Pancreas (tissue), 10 donors: ENCODE measurements at places on chromosomes 3 and 15.

DNA sequence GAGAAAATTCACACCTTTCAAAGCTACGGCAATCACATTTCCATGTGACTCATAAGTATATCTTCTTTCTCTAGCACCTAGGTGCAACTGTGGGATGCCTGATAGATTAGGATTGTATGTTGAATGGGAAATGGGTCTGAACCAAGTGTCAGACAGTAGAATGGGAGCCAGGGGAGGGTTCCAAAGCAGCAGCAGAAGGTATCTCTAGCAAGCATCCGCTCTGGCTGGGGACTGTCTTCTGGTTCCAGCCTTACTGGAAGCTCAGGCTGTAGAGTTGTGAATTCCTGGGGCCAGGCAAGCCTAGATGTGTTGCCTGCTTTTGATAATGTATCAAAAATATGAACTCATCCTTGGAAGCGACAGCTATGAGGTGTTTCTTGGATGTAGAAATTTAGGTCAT, 2.1 kb upstream of the CHL1 start:
- no peak for DNase-seq

DNA sequence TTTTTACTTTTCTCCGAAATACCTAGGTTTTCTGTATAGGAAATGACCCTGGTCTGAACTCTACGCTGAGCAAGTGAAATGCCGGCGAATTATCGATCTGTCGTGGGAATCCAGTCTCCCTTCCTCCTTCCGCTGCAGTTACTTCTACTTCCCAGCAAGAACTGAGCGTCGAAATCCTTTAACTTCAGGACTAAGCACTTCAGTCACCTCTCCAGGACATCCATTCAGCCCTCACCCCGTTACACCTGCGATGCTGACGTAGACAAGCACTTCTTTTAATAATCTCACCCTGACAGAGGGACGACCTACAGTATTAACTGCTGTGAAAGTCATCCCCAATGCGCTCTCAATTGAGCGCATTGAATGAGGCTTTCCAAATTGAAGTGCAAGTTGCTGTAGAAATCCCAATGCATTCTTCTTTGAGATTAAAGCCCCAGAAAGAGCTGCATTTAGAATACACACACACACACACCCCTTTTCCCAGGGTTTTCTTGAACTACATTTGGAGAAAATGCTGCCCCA, 1.3 kb downstream of the TOP2B start:
- no peak for DNase-seq

- no peak for DNase-seq
These were observed 577.0 kb upstream of the MDFIC2 start for GRCh38 chr3:70889162-70890019.

DNA sequence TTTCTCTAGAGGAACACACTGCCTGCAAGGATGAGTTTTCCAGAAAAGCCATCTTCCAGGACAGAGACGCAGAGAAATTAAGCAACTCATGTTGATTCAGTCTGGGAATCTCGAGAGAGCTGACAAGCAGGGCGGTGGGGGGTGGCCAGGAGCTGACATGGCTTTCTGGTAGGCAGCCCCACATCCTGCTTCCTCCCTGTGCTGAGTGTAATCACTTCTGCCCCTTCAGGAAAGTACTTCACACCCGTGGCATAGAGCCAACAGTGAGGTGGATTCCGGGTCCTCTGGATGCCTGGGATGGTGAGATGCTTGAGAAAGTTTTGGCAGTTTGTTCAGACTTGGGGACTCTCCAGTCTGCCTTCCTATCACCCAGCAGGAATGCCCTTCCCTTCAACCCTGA, 221.1 kb downstream of the SLCO3A1 start:
- DNase-seq = no peak

DNA sequence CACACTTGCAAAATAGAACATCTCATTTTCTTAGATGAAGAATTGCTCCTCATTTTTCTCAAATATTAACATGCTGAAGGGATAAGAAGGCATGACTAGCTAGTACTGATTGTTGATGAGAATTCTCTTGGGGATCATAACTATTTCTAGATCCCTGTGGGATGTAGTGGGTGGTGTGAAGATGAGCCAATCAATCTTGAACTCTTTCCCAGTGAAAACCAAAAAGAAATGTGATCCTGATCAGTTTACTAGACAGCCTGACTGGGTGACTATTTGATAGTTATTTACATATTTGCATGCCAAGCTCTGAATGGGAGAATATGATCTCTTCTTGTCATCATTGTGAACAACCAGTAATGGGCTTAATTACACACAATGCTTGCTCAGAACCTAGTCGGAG, 63.7 kb downstream of the ZIC1 start:
- no peak for DNase-seq

DNA sequence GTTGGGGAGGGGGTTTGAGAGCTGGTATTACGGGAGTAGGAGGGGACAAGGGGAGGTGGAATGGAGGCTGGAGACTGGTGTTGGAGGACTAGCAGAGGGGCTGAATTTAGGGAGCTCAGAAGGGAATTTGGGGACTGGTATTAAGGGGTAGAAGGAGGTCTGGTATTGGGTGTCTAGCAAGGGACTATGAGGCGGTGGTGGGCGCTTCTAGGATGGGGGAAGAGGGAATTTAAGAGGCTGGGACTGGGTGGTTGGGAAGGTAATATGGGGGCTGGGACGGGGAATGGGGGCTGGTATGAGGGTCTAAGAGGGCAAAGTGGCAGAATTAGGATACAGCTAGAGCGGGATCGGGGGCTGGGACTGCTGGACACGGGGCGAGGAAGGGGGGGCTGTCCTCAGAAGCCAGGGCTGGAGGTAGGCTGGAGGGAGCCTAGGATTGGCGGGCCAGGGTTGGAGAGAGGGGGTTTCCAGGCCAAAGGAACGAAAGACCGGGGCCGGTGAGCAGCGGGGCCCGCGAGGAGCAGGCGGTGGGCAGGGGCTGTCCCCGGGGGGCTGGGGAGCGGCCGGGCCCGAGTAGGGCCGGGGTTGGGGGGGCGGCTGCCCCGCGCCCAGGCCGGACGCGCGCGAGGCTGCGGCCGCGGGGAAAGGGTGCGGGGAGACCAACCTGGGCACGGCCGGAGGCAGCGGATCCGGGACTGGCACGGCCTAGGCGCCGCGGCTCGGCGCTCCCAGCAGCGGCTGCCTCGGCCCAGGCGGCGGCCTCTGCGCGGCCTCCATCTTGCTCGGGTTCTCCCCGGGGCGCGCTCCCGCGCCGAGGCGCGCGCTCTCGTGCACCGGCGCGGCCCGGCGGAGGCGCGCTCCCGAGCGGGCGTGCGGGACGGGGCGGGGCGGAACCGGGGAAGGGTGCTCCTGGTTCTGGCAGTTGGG, at the start of gene LHFPL4:
LHFPL4 (minus strand) TSS at position 802 of the 927 bp plus-strand sequence. CDS start 1,143 bp downstream, outside the sequence.
- no peak for DNase-seq

- DNase-seq = no peak
These were observed 384.3 kb upstream of the RARB start for GRCh38 chr3:25043749-25044148.

- no peak for DNase-seq
These were observed 68.8 kb downstream of the PLOD2 start for GRCh38 chr3:146092230-146092629.

- DNase-seq = no peak
These were observed 86.2 kb downstream of the FBN1 start for GRCh38 chr15:48559285-48559684.

DNA sequence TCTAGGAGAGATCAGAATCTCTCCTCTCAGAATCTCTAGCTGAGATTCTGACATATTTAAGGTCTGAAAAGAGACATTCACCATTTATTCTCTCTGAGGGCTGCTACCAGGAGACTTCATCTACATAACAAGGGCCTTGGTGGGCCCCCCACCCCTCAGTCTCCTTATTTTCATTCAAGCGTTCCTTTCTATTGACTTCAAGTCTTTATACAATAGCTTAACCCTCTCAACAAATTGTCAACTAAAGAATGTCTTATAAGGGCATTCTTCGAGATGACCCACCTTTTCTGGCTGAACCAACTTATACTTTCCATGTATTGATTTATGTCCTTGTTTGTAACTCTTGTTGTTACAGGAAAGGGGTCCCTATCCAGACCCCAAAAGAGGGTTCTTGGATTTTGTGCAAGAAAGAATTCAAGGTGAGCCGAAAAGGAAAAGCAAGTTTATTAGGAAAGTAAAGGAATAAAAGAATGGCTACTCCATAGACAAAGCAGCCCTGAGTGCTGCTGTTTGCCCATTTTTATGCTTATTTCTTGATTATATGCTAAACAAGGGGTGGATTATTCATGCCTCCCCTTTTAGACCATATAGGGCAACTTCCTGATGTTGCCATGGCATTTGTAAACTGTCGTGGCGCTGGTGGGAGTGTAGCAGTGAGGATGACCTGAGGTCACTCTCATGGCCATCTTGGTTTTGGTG, 209.5 kb upstream of the ALCAM start:
- no peak for DNase-seq

DNA sequence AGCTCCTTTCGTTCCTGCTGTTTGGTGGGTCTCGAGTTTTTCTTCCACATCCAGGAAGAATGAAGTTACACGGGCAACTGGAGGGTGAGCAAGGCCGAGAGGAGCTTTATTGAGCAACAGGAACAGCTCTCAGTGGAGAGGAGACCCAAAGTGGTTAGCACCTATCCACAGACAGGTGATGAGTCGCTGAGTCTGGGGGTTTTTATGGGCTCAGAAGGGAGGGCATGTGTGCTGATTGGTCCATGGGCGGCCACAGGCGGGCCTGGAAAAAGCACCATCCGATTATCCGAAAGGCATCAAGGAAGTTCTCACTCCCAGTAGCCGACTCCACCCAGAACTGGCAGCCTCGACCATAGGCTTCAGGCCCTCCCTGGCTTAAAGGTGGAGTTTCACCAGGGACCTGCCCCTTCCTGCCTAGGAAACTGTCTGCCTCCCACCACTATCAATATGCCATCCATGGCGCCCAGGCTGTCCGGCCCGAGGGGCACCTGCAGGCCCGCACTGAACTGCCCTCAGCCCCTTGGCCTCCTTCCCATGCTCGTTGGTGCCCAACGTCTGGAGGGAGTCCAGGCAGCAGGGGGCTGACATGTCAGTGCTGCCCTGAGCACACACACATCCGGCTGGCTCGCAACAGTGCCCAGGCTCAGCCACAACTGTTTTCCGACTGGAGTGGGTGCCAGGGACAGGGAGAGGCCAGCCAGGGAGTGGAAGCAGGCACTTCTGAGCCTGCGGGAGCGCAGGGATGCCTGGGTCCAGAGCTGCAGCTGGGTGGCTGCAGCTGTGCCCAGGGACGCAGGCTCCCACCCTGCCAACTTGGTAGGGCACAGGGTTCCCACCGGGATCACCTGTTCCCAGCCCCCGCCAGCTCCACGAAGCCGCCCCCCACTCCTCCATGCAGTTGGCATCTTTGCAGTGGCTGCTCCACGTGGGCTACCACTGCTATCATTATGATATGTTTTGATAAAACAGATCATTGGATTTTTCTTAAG, 170.2 kb downstream of the FNDC3B start:
- DNase-seq = peak; percentile 61

DNA sequence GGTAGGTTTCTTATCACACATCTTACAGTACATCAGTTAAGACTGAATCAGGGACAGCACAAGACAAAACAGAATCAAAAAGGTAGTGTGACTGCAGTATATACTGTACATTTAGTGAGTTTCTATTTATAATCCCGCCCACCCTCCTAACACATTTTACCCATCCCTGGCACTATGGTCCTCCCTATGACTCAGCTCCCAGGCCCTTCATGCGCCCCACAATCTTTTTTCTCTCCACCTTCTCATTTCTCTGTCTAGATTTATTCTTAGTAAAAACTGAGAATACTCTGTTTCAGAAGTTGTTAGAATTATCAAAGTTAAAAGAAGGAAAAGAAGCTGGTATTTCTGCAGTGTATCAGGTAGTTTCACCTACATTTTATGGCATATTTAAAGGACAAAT, 427.3 kb downstream of the CNTN4 start:
- DNase-seq = no peak

- DNase-seq = no peak
These were observed 208.0 kb upstream of the EOMES start for GRCh38 chr3:27930052-27930602.

DNA sequence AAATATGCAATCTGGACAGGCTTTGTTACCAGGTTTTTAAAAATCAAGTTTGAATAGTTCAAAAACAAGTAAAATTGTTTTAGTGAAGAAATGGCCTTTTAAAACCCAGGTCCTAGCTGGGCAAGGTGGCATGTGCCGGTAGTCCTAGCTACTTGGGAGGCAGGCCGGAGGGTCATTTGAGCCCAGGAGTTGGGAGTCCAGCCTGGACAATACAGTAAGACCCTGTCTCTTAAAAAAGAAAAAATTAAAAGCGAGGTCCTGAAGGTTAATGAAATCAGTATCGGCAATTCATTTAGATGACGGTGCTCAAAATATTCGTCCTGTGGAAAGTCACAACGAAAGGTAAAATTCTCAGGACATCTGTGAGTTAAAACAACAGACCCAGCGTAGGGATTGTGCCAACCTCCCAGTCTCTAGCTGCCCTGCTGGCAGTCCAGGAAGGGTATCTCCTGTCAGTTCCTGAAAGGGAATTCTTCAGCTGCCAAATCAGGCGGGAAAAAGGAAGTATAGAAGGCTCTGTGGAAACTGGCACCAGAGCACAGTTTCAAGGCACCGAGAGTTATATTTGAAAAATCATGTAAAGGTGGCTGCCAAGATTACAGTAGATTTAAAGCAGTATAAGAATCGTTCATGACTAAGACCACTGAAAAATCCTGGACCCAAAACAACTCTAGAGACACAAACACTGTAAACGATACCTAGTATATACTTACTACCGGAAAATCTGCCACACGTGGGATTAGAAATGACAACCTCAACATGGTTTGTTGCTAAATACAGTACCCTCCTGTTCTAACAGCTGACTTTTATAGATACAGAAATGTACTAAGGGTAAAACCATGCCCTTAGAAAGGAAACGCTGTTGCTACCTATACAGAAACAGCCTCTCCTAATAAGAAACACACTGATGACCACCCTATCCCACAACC, 1.2 kb upstream of the ABHD17C start:
- no peak for DNase-seq

DNA sequence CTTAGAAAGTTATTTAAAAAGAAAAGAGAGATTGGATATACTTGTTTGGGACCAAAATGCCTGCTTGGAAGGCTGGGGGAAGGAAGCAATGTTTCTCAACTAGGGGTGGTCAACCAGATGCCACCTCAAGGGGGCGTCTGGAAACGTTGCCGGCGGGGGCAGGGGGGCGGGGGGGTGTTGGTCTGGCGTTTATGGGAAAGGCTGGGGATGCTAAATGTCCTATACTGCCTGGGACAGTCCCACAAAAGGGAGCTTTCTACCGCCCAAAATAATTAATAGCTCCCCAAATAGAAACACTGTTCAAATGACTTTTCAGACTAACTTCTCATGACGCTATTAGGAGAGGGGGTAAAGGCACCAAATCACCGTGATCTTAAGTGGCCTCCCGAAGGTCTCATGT, 2.2 kb downstream of the POLG start:
- no peak for DNase-seq

GRCh38 chr3:159941038-159942000, 47.3 kb upstream of the IL12A start:
- no peak for DNase-seq

DNA sequence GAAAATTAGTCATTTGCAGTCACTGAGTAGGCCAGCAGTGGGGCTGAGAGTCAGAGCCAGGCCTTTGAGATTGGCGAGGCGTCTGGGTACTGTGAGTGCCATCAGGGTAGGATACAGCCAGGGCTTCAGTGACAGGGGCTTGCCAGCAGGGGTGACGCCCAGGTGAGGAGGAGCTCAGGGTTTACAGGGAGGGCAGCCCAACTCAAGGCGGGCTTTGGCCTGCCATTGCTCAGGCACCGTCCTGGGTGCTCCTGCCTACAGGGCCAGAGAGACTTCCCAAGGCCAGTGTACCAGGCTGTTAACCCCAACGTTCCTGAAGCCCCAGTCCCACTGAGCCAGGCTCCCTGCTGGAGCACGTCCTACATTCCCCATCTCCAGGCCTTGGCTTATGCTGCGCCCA, 152.0 kb downstream of the FBLN2 start:
- no peak for DNase-seq
